ENCODE measurements at places on chromosomes 11 and 22.

GRCh38 chr11:109885006-109885405 lies 208.2 kb upstream of the ZC3H12C start:
- DNase-seq: no peak

- no peak for DNase-seq
These were observed 831.4 kb downstream of the DLG2 start for GRCh38 chr11:84795698-84796097.

DNA sequence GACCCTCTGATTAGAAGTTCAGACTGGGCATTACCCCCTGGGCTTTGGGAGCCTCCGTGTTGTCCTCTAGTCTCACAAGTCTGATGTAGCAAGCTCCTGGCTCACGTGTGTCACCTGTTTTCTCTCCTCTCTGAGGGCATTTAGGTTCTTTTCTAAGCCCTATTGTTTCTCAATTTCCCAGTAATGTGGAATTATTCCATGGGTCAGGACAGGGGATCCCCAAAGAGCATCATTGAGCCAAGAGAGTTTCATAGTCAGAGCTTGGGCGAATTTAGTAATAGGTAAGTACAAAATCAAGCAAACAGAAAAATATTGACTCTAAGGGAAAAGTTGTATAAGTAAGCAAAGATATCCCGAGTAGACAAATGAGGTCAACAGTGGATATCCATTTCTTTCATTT lies 57.3 kb downstream of the PPP6R2 start:
- no peak for DNase-seq

DNA sequence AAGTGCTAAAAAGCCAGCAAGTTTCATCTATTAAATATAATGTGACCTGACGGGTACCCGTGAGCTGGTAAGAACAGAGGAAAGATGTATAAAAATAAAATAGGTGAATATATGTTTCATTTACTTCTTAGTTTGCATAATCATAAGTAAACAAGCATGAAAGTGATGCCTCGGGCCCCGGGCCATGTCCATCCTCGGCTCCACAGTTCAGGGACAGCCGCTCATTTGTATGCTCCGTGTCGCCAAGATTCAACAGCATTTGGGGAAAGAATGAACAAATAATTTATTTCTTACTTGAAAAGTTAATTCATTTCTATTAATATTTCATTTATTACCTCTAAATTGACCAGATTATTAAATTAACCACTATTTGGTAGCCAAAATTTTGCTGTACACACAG lies 251.8 kb downstream of the NTM start:
- DNase-seq: no peak

- peak; percentile 65 for DNase-seq
These were observed 32.2 kb downstream of the ART5 start for GRCh38 chr11:3609416-3610265.

- DNase-seq: no peak
These were observed 19.7 kb downstream of the DKK3 start for GRCh38 chr11:11988681-11989261.

DNA sequence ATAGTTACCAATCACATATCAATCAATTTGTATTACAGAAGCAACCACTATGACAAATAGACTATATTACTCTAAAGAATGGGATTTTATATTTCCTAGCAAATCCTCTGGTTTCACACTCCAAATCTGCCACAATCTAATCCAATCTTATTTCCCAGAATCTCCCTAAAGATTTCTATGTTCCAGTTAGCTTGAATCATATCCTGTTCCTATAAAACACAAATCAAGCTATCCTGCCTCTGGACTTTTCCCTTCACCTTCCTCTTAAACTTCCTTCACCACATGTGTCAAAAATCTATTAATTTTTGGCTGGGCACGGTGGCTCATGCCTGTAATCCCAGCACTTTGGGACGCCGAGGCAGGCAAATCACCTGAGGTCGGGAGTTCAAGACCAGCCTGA lies 50.0 kb downstream of the PIK3C2A start:
- DNase-seq: no peak

DNA sequence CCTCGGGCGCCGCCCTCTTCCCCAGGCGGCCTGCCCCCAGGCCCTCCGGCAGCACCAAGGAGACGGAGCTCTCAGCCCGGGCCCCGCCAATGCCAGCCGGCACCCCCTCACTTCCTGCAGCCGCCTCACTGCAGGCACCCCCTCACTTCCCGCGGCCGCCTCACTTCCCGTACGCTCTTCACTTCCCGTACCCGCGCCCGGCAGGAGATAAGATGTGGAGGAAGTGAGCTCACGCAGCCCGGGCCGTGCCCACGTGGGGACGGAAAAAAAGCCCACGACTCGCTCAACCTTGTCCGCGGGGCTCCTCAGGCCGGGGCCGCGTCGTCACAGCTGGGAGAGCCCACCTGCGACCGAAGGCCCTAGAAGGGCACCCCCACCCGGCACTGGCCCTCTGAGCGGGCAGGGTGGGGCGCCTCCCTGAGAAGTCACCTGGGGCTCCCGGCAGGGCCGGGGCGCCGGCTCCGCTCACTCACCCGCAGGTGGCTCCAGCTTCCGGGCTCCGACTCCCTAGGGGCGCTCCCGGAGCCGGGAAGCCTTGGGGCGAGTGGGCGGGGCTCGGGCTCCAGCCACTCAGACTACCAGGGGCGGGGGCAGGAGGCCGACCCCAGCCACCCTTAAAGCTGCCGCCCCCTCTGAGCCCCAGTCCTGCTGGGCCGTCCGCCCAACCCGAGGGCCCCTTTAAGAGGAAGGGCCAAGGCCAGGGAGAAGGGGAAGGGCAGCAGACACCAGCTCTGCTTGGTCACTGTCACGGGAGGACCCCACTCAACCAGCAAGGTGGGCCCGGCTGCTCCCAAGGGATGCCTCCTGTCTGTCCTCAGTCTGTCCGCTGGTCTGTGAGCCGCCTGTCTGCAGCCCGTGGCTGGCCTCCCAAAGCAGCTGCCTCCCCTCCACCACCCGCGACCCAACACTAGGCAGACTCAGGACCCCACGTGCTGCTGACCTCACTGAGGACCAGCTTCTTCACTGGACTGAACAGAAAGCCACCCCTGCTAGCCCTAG lies 31.4 kb downstream of the PISD start:
- peak; percentile 76 for DNase-seq

DNA sequence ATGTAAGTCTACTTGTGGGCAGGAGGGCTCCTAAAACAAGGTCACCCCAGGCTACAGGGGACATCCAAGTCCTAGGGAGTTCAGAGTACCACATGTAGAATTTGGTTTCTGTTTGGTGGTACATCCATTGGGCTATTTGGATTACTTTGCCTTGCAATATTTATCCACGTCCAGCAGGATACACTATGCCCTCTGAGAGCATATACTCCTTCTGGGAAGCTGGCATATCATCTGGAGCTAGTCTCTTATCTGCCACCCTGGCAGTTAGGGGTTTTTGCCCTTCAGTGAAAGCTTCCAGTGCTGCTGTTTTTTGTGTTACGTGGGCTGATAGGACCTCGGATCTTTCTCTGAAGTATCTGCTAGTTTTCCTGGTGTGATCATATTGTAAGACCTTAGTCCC lies 7.3 kb downstream of the LMO2 start:
- no peak for DNase-seq

DNA sequence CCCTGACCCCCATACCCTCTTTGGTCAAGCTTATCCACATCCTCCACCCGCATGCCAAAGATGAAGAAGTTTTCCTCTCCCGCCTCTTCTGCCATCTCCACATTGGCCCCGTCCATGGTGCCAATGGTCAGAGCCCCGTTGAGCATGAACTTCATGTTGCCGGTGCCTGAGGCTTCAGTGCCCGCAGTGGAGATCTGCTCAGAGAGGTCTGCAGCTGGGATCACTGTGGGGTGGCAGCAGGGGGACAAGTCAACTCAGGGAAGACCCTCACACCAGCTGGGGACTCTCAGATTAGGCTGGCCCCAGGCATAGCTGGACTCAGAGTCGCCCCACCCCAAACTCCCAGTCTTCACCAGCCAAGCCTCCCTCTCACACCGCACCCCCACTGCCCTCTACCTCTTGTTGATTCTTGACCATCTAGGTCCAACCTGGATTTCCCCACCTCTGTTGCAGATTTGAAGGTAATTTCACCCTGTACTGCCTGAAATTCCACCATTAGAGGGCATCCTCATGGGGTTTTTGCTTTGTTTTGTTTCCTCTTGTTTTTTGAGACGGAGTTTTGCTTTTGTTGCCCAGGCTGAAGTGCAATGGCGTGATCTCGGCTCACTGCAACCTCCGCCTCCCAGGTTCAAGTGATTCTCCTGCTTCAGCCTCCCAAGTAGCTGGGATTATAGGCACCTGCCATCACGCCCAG lies 6.6 kb upstream of the RASGRP2 start:
- DNase-seq: no peak

DNA sequence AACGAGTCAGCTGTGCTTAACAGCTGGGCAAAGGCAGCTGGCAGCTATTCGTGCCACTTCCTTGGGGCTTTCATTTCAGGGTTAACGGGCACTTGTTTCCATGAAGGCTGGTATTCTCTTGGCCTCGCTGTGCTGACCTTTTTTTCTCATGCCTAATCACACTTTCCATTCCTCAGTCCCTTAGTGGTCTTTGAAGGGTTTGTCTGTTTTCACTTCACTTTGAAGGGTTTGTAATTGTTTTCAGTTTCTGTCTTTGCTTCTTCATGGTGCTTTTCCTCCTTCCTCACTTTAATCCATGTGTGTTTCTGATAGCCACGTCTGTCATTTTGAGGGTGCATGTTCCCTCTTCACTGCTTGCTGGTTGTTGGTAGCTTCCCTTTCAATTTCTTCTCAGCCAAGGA lies 24.6 kb downstream of the PPIL2 start:
- no peak for DNase-seq

DNA sequence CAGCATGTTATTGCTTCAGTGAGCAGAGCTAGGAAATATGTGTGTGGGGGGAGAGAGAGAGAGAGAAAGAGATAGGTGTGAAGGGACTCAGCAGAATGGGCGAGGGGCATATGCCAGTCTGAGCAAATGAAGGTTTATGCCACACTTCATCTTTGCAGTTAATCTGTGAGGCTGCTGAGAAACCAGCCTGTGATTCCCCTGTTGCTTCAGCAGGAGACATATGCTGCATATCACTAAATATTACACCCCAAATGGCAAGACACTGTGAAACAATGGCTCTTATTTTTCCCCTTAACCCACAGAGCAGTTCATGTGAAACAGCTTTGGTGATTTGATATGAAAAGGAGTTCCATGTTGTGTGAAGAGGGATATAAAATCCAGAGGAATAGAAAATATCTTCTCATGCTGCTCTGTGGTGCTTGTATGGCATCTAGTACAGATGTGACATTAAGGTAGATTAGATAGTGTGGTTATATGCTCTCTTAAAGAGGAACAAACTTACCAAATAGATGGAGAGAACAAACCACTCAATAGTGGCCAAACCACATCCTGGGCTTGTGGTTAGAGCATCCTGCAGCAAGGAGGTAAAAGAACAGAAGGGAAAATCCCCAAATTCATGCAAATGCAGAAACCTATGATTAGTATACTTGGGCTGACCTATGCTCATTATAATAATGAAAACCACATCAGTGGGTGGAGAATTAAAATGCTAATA lies 864.2 kb downstream of the FAM181B start:
- no peak for DNase-seq

DNA sequence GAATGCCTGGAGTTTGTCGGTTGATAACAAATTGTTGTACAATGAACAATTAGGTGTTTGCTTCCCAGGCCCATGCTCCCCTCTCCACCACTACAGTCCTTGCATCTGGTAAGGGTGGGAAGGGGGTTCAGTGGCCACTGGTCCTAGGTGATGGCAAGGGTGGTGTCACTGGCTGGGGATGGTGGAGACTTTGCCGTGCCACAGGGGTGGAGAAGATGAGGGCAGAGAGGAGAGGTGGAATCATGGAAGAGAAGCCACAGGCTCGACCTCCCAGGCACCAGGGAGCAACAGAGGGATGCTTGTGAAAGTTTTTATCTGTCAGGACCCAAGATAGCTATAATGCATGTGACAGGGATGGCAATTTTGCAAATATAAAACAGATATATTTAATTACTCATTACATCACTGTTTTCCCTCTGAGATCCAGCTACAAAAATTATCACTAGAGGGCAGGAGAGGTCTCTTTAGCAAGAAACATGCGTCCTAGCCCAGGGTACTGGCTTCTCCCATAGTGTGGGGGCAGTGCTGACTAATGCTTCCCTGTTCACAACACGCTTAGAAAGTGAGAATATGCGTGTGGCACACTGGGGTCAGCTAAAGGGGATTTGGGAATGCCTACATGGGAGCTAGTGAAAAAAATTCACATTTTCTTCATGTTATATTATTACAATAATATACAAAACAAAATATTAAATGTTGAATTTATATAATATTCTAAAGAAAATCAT lies 49.0 kb upstream of the AMPD3 start:
- peak; percentile 63 for DNase-seq

DNA sequence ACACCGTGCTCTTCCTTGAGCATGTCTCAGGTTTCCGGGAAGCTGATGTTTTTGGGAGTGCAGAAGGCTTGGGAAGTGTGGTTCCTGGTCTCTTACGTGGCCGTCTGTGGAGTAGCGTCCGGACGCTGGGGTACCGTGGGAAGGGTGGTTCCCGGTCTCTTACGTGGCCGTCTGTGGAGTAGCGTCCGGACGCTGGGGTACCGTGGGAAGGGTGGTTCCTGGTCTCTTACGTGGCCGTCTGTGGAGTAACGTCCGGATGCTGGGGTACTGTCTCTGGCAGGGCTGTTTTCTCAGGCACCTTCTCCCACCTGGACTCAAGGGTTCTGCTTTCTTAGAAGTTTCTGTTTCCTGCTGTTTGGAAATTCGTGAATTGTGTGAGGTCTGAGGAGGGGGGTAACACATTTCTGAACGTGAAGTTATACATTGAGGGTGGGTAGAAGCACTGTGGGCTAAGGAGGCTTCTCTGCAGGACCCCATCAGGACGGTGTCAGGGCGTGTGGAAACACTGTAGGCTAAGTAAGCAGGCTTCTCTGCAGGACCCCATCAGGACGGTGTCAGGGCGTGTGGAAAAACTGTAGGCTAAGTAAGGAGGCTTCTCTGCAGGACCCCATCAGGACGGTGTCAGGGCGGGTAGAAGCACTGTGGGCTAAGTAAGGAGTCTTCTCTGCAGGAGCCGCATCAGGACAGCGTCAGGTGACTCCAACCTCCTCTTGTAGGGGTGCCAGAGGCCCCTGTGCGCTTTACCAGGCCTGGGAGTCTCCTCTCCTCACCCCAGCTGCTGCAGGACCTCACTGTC lies 5.3 kb upstream of the IFITM3 start:
- no peak for DNase-seq

DNA sequence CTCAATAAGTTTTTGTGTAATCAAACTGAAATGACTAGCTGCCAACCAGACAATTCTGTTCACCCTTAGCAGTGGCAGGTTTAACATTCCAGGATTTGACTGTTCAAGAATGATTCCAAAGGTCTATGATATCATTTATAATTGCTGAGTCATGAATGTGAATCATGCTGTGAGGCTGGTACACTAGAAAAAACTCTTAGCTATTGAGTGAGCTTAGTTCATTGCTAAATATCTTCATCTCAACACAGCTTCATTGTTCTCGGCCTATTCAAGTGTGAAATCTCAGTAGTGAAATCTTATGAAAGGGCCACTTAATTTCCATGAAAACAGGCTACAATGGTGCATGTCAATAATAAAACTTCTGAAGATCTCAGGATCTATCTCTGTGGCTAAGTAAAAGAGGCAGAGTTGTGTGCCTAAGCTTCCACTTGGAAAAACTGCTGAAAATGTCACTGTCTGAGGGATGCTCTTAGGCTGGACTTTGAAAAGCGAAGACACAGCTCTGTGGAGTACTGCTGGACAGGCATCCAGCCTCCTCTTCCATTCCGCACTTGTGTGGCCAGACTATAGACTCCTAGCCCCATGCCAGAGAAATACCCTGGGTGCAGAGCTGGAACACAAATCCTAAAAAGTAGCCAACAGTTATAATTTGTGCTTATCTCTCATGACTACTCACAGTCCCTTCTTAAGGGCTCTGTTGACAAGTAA lies 12.8 kb downstream of the AQP11 start:
- no peak for DNase-seq

GRCh38 chr22:27668828-27669797 lies 132.4 kb downstream of the MN1 start:
- DNase-seq: peak; percentile 47
